GM18507 (cell line): ENCODE measurements at places on chromosomes 6 and 20.
A peak's percentile ranks its signal among the peaks of the same experiment; 100 is the strongest.

GRCh38 chr20:5689463-5689862 lies 60.7 kb upstream of the SHLD1 start:
- no peak for DNase-seq

DNA sequence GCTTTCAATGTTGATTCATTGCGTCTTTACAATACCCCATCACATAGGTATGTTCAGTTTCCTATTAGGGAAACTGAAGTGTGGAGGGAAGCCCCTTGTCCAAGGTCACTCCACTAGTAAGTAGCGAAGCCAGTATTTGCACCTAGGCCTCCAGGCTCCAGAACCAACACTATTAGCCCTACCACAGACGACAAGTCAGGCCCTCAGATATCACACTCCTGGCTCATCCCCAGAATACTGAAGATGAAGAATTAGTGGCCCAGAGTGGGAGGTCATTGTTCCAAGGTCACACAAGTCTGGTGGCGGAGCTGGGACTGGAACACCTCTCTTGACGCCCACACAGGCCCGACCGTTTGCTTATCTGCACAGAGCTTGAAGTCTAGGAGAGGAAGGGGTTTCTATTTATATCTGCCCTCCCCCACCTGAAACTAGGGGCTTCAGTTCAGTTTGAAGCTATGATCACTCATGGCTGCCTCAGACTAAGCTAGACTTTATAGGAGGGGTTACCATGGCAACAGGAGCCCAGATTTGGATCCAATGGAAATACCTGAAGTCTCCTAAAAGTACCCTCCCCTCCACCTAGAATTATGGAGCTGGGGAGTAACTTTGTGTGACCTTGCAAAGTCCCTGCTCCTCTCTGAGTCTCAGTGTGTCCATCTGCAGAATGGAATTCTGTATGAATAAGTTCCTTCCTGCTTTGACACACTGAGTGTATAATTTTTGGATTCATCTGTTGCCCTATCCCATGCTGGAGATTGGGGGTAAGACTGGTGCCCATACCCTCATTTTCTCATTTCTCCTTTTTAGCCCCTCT lies 2.2 kb downstream of the SNTA1 start:
- no peak for DNase-seq

- no peak for DNase-seq
Measured at GRCh38 chr6:142880201-142880600, 64.8 kb downstream of the HIVEP2 start.

DNA sequence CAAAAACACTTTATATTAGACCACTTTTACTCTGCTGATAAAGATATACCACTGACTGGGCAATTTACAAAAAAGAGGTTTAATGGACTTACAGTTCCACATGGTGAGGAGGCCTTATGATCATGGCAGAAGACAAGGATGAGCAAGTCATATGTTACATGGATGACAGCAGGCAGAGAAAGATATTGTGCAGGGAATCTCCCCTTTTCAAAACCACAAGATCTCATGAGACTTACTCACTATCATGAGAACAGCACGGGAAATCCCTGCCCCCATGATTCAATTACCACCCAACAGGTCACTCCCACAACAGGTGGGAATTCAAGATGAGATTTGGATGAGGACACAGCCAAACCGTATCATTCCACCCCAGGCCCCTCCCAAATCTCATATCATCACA lies 1383.8 kb upstream of the MAP3K7 start:
- no peak for DNase-seq

DNA sequence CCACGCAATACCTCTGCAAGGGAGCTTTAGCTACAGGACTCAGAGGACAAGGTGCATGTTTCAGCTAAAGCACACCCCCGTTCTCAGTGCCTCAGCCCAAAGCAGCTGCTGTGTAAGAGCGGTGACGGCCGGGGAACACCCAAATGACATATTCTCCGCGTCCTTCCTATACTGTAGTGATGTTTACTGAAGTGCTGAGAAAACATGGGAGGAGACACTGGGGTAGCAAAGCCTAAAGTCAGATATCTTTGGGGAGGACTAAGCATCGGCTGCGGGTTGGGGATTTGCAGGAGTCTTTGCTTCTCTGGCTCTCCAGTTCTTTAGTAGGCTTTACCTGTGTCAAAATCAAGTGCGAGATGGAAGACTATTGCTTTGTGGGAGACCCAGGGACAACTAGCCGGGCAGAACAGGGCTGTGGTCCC lies 1.7 kb downstream of the SLC22A23 start:
- no peak for DNase-seq

DNA sequence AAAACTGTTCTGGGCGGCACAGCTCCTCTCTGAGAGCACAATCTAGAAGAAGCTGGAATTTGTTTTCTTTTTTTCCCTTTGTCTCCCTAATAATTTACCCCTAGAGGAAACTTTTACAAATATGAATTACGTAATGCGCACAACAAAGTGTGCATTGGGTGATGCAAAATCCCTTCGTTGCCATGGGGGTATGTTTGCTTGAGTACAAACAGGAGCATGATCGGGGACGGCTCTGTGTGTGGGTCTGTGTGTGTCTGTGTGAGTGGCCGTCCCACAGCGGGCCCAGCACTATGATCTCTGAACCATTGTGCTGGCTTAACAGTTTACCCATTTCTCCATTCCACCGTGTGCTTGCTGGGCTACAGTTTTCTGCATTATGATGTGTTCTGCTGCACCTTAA lies 278.2 kb downstream of the CDC5L start:
- no peak for DNase-seq

DNA sequence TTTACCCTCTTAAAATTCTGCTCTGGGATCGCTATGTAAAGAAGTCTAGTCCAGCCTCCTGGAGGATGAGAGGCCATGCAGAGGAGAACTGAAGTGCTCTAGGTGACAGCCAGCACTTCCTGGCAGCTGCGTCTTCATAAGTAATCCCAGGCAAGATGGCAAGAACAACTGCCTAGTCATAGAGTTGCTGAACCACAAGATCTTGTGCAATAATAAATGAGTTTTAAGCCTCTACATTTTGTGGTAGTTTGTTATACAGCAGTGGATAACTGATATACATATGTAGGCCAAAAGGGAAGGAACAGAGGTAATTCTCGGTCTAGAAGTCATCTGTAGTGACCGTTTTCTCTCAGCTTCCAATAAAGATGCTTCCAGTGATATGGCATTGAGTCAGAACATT lies 103.8 kb upstream of the FLRT3 start:
- no peak for DNase-seq

- peak; percentile 52 for DNase-seq
Measured at GRCh38 chr6:129490521-129491255, 219.3 kb downstream of the ARHGAP18 start.

DNA sequence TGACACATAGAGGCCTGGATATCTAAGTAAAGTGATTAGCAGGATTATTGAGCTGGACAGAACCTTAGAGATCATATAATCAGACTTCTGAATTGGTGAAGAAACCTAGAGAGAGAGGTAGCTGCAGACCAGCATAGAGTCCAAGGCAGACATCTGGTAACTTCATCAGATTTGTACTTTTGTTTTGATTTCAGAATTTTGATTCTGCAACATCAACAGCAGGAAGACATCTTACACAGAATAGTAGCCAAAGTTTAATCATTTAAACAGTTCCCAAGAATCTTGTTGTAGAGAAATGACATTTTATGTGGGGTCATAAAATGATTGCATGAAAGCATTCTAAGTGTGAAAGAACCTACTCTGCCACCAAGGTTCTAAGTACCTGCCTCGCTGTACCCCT lies 39.4 kb downstream of the RPRD1B start:
- DNase-seq: no peak
